ENCODE measurements at places on chromosomes 11 and 22.

DNA sequence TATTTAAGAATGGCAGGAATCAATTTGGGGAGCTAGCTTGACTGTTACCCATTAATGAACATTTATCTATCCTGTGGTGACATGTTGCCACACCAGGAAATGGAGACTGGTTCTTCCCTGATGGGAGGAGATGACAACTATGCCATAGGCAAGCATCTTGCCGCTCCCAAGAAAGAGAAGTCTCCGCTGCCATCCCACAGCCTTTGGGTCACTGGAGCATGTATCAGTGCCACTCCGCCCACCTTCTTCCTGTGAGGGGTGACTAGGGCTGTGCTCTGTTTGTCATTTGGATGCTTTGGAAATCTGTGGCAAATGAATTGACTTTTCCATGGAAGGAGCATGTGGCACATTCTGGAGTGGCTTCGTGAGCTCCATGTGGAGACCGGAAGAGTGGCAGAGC, 6.5 kb downstream of the STIP1 start:
- no peak for DNase-seq

DNA sequence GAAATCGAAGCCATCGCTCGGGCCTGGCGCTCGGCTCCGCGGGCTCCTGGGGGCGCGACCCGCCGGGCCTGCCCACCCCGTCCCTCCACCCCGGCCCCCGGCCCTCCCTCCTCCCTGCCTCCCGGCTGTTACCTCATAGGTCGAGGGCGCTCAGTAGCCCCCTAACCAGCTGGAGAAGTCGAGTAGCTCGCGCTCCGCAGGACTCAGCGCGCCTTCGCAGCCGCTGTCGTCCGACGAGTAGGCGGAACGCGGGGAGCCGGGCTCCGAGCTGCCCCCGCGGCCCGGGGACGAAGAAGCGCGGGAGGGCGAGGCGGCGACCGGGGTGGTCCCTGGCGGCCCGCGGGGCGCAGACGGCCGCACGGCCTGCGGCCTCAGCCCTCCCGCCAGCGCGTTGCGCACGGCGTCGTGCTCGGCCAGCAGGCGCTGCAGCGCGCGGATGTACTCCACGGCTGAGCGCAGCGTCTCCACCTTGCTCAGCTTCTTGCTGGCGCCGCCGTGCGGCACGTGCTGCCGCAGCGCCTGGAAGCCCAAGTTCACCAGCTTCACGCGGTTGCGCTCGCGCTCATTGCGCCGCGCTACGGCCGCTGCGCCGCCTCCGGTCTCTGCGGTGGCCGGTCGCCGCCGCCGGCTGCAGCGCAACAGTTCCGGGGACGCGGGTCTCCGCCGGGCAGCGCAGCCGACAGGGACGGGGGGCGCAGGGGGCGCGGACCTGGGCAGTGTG, 627 bp downstream of the ASCL2 start:
- peak; percentile 83 for DNase-seq

- DNase-seq: no peak
These were observed 52.3 kb downstream of the SLC22A12 start for GRCh38 chr11:64643256-64643881.

- no peak for DNase-seq
These were observed 3.7 kb downstream of the TRPM5 start for GRCh38 chr11:2440646-2441045.

DNA sequence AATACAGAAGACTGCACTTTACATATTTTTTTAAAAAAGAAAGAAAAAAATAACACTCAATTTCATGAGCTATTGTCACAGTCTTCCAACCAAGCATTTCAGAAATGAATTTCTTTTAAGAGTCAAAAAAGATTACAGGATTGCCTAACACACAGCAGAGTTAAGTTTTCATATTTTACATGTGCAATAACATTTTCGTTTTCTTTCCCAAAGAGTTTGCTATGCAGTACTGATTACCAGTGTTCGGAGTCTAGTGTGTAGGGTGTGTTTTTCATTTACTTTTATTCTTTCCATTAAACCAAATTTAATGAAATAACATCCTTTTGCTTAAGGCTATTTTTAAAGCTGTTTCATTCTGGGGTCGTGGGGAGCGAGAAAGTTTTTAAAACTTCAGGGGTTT, 53.2 kb downstream of the MN1 start:
- DNase-seq: no peak

- peak; percentile 21 for DNase-seq
These were observed 627 bp downstream of the GTF2H1 start for GRCh38 chr11:18322818-18323570.

GRCh38 chr22:24406322-24407277, 20.8 kb upstream of the ADORA2A start:
- no peak for DNase-seq

DNA sequence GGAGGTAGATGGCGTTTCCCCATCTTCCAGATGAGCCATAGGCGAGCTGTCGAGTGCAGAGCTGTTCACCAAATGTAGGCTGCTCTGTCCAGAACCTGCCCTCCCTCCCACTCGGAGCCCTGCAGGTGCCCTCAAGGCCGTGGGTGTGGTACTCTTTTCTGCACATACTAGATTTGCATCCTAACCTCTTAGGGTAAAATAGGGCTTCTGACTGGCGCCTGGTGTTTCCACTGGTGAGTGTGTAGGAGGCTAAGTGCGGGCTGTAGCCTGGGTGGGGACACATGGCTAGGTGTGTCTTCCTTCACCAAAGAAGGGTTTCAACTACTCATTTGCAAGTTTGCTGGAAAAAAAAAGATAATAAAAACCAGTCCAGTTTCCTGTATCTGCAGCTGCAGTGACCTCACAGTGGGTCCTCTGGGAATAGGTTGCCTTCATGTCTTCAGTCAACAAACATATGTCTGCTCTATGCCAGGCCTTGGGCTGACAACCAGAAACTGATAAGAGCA, 8.5 kb downstream of the BIK start:
- no peak for DNase-seq

DNA sequence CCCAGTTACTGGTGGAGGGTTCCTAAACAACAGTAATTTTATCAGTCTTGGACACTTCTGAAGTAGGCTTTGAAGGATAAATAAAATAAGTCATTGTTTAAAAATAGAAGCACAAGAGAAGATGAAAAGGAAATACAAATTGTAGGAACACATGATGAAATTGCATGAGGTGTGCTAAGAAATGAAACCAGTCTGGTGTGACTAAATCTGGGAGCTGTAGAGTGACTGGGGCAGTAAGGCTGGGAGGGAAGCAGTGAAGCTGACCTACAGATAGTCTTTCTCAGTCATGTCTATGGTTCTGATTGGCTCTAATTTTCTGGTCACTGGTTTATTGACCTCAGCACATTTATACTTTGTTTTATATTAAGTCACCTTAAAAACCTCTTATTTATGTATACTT, 139.1 kb downstream of the SLC17A6 start:
- DNase-seq: no peak
